ENCODE measurements at places on chromosomes 12 and 14.

- H3K27ac ChIP-seq: no peak overlapping the region
- no peak for DNase-seq
- H3K36me3 ChIP-seq: no peaks in the 10 kb centered on the region
- H3K27me3 ChIP-seq: peaks cover 2% of the 10 kb centered on the region
- no peak overlapping the region for H3K4me3 ChIP-seq
- no peaks in the 10 kb centered on the region for H3K4me1 ChIP-seq
Observed at GRCh38 chr14:95328729-95329503, 9.2 kb upstream of the CLMN start.

- no peak overlapping the region for H3K27ac ChIP-seq
- no peaks in the 10 kb centered on the region for H3K36me3 ChIP-seq
- peaks cover 9% of the 10 kb centered on the region for H3K27me3 ChIP-seq
- no peak overlapping the region for H3K4me3 ChIP-seq
Observed at GRCh38 chr12:113740699-113741098, 225.4 kb downstream of the RBM19 start.

DNA sequence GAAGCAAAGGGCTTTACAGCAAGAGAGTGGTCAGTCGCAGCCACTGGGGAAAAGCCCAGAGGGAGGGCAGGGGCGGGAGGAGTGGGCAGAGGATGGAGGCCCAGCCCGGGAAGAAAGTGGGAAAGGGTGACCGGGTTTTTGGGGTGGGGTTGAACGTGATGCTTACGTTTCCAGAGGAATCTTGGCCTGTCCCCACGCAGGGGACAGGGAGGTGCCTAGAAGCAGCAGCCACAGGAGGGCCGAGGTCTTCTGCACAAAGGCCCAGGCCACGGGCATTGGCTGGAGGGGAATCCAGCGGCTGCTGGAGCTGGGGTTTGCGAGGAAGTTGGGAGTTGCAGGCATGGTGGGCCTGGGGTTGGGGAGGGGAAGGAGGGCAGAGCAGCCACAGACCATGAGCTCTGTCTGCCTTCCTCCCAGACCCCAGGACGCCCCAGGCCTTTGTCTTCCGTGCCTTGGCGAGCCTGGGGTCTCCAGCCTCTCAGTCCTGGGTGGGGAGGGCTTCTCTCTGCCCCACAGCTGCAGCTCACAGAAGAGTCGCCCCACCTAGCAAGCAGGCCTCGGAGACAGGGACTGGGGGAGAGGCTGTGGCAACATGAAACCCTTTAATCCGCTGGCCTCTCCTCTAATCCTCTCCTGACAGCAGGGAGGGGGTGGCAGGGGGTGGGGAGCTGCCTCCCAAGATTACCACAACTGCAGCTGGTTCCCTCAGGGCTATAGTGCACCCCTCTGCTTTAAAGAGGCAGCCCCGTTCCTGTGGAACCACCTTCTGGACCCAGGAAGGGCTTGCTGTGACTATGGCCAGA lies at the start of gene CACNA2D4:
Gene CACNA2D4, minus strand, starts transcription at position 572 of the 803 bp plus-strand sequence. Its CDS starts 179 bp downstream, at position 393.
- H3K27me3 ChIP-seq: peaks cover 10% of the 10 kb centered on the region
- H3K4me3 ChIP-seq: peak within 1 kb of the TSS; percentile 63
- peaks cover 19% of the 10 kb centered on the region for H3K4me1 ChIP-seq

- no peak for DNase-seq
- no peaks in the 10 kb centered on the region for H3K36me3 ChIP-seq
- H3K27me3 ChIP-seq: no peaks in the 10 kb centered on the region
- no peak overlapping the region for H3K27ac ChIP-seq
- no peak overlapping the region for H3K4me3 ChIP-seq
Observed at GRCh38 chr14:78278464-78279250, 108.5 kb downstream of the NRXN3 start.
